ENCODE measurements at places on chromosomes 12 and 14. TPM values are rescaled to one million over a fixed set of nuclear protein-coding genes. Genes with fewer than 3 reads are reported as not detected.

- DNase-seq, result peak; percentile 41
Observed at GRCh38 chr12:94074980-94075629, 73.3 kb upstream of the PLXNC1 start.

- no peak for DNase-seq
Observed at GRCh38 chr12:27542628-27543027, 18.6 kb downstream of the PPFIBP1 start.

Gene OVCH1
- not detected for polyA plus RNA-seq

- DNase-seq, result no peak
Observed at GRCh38 chr12:43578782-43579181, 26.8 kb upstream of the ADAMTS20 start.

- DNase-seq, result peak; percentile 37
Observed at GRCh38 chr12:100234591-100235304, 32.1 kb downstream of the DEPDC4 start.

GRCh38 chr12:42070036-42070435 is 74.6 kb downstream of the GXYLT1 start:
- no peak for DNase-seq

Gene HPD
- 0.75 TPM for polyA plus RNA-seq

GRCh38 chr14:104792945-104793702 is 2.4 kb downstream of the AKT1 start:
- no peak for DNase-seq

GRCh38 chr12:27013611-27014084 is 536 bp downstream of the TM7SF3 start:
- no peak for DNase-seq

Gene TMEM117
- not detected for polyA plus RNA-seq

Gene ARF6
- 136 TPM for polyA plus RNA-seq

GRCh38 chr12:18394742-18395141 is 133.4 kb downstream of the PIK3C2G start:
- DNase-seq, result no peak

- DNase-seq, result no peak
Observed at GRCh38 chr12:3122841-3123678, 45.9 kb downstream of the TSPAN9 start.

Gene BEGAIN
- polyA plus RNA-seq, result not detected

DNA sequence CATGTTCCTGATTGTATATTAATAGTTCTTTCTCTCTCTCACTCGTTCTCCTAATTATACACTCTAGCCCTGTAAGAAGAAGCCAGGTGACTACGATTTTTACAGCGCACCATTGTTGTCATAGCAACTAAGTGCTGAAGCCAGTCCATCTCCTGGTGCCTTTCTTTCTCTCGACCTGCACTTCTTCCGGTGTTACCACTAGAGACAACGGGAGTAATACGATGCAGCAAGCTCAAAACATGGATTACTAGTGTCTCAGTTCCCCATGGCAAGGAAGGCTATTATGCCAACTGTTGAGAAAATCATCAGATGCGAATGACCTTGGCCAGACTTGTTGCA is 40.8 kb upstream of the DCD start:
- DNase-seq, result no peak

DNA sequence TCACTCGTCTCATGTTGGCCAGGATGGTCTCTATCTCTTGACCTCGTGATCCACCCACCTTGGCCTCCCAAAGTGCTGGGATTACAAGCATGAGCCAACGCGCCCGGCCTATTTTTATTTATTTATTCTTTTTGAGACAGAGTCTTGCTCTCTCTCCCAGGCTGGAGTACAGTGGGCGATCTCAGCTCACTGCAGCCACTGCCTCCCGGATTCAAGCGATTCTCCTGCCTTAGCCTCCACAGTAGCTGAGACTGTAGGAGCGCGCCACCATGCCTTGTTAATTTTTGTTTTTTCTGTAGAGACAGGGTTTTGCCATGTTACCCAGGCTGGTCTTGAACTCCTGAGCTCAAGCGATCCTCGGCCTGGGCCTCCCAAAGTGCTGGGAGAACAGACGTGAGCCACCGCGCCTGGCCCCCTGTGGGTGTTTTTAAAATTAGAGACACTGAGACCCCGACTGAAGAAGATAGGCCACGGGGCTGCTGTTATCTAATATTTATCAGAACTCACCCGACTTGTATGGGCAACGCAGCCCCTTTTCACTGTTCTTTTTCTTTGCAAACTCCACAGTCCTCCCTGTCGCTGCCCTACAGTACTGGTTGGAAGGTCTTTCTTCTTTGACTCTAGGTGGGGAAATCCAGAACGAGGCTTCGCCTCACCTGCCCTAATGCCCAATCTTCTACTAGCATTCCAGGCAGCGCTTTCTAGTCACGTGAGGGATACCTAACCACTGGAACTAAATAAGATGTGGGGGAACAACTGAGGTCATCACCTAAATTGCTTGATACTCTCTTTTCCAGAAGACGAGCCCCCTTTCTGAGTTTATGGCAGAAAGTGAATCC is 1.4 kb upstream of the GABARAPL1 start:
- DNase-seq, result no peak

Gene TECPR2
- polyA plus RNA-seq, result 6.4 TPM
